Activated CD4-positive, alpha-beta T cell treated with anti-CD3 and anti-CD28 coated beads for 4 hours (primary cell): ENCODE measurements at places on chromosomes 6 and 20.

- no peak for DNase-seq
Measured at GRCh38 chr6:170487707-170488329, 65.3 kb downstream of the PSMB1 start.

DNA sequence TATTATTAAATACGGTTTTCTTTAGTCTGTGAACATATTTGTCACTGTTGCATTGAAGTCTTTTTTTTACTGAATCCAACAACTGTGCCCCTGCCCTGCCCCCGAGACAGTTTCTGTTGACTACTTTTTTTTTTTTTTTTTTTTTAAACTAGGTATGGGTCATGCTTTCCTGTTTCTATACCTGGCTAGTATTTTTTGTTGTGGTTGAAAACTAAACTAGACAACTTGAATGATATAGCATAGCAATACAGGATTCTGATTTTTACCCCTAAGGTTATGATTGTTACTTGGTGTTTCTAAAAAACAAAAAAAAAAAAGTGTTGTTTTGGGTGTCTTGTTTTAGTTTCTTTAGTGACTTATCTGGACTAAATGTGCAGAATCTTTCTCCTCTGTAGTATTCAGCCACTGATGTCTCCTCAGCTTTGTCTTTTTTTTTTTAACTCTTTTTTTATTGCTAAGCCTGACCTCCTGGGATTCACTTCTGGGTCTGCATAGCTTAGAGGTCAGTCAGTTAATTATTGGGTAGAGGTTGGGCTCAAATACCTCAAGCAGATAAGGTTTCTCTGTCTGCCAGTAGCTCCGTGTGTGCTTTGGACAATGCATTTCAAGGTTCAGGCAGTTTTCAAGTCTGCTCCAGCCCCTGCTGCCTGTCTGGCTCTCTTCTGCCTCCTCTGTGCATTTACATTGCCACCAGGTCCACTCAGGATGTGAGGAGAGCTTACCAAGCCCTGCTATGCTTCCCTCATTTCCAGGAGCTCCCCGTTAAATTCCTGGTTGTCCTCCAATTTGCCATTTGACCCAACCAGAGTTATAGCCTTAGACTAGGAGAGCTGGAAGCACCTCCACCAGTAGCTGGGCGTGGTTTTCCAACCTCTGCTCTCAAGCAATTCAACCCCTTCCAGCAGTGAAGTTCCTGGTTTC, 91.4 kb downstream of the SYNDIG1 start:
- DNase-seq = no peak

- no peak for DNase-seq
Measured at GRCh38 chr20:5890773-5891441, 59.4 kb downstream of the TRMT6 start.

DNA sequence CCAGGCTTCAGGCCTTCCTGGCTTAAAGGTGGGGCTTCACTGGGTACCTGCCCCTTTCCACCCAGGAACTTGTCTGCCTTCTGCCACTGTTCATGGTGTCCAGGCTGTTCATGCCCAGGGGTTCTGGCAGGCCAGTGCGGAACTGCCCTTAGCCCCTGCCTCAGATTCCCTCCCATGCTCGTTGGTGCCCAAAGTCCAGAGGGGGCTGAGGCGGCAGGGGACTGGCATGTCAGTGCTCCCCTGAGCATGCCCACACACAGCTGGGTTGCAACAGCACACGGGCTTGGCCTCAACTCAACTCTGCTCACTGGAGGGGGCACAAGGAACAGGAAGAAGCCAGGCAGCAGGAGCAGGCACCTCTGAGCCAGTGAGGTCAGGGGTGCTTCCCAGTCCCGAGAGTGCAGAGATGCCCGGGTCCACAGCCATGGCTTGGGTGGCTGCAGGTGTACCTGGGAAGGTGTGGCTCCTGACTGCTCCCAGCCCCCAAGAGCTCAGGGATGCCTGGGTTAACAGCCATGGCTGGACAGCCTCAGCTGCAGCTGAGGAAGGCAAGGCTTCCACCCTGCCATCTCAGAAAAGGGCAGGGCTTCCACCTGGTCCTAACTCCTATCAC, 845.9 kb downstream of the EYS start:
- no peak for DNase-seq

GRCh38 chr20:59784791-59785668, 148.4 kb downstream of the SYCP2 start:
- DNase-seq = no peak

GRCh38 chr6:163533443-163533842, 118.9 kb downstream of the QKI start:
- DNase-seq = no peak

GRCh38 chr6:25961619-25962148, 918 bp upstream of the TRIM38 start:
- DNase-seq = no peak

- DNase-seq = no peak
Measured at GRCh38 chr6:14222956-14223355, 105.4 kb downstream of the CD83 start.

GRCh38 chr6:1630771-1631217, 21.1 kb downstream of the FOXC1 start:
- DNase-seq = no peak
